ENCODE measurements at places on chromosomes 7 and 10.

- DNase-seq = peak; percentile 42
Observed at GRCh38 chr10:17003151-17003550, 126.5 kb downstream of the CUBN start.

DNA sequence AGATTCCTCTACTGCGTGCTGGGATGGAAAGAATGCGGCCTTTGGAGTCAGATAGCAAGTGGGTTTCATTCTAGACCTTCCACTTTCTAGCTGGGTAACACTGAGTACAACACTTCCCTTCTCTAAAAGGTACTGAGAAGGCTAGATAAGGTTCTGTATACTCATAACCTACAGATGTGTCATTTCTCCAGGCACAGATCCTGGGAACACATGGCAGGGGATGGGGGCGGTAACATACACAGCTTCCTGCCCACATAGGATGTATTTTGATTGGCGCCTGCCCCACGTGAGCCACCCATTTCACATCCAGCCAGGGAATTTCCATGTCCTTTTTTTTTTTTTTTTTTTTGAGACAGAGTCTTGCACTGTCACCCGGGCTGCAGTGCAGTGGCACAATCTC is 31.8 kb downstream of the KLRG2 start:
- DNase-seq = no peak

DNA sequence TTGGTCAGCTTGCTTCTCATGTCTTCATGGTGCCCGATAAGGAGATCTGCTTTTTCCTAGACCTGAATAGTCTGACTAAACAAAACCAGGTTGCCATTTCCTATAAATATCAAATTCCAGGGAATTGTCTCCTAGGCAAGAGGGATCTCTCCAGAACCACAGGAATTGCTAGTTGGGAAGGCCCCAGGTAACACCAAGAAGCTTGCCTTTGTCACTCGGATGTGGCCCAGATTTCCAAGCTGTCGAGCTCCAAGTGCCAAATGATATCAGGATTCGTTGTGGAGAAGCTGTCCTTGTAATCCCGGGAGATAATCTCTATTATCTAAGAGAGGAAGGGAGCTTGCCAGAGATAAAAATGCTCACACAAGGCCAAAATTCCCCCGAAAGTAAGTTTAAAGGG is 1288.5 kb upstream of the AUTS2 start:
- no peak for DNase-seq

DNA sequence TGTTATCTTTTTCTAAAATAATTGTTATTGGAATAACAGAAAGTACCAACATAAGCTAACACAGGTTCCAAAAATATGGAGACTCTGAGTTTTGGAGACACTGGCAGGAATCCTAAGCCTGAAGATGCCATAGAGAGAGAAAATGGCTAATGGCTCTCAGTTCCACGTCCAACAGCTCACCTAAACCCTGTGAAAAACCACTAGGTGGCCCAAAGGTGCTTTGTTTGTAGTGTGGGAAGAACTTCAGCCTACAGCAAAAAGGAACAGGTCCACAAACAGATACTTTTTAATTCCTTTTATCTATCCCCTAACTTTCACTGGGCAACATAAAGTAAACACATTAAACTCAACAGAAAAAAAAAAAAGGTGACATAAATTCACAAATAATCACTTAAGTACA is 272.3 kb downstream of the SEMA3D start:
- no peak for DNase-seq

DNA sequence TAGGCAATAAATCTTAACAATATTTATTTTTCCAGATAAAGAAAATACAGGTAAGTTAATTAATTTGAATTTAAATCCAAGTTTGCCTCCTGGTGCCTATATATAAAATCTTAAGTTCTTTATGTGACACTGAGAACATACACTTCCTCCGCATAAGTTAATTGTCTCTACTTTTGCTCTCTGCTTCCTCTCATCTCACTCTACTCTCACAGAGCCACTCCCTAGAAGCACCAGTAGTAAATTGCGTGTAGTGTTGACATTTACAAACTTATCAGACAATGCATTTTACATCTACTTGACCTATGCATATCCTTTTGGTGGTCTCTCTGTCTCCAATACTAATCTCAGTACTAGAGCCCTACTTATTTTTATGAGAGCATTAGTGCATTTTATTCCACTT is 144.5 kb downstream of the ETV1 start:
- no peak for DNase-seq

GRCh38 chr7:1090686-1091643 is 3.1 kb downstream of the GPER1 start:
- DNase-seq = no peak

DNA sequence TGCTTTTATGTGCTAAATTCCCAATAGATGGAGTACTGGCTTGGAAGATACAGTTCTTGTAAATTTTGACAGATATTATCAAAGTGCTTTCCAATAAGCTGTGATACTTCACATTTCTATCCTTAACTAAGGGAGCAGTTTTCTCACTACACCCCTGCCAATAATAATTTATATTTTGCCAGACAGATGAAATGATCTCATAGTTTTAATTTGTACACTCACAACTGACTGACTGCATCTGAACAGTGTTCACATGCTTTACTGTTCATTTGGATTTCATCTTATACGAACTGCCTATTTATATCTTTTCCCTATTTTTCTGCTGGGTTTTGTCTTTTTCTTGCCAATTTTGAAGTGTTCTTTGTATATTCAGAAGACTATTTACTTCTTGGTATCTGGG is 96.0 kb downstream of the BRAF start:
- no peak for DNase-seq

DNA sequence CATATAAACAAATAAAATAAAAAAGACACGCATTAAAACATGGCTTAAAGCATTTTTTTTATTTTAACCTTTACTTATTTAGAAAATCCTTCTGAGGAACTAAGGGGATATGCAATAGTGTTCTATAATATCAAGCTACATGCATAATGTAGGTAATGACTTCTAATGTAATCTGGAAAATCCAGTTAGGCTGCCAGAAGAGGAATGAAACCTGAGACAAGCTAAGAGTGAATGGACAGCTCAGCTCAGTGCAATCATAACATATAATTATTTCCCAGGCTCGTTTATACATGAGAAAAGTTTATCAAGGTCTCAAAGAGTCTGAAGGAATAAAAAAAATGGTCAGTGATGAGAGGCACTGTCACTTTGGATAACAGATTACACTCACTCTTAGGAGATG is 649.0 kb upstream of the PCDH15 start:
- DNase-seq = no peak

- DNase-seq = no peak
Observed at GRCh38 chr10:23362879-23363792, 18.5 kb upstream of the C10orf67 start.
